ENCODE measurements at places on chromosomes 11 and 22.

DNA sequence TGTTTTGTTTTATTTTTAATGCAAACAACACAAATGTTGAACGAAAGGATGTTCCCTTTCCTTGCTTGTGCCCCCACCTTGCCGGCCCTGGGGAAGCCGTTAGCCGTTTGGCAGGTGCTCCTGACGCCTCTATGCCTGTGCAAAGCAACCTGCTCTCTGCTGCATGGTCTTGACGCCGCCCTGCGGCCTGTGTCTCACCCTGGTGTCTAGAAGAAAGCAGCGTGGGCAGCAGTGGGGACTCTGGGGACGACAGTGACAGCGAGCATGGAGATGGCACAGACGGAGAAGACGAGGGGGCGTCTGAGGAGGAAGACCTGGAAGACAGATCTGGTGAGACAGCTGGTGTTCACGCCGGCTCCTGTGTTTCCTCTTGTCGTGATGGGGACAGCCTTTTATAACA, 5.5 kb downstream of the PHRF1 start:
- DNase-seq, result no peak

GRCh38 chr22:42263944-42264343, 6.5 kb downstream of the TCF20 start:
- DNase-seq, result no peak

DNA sequence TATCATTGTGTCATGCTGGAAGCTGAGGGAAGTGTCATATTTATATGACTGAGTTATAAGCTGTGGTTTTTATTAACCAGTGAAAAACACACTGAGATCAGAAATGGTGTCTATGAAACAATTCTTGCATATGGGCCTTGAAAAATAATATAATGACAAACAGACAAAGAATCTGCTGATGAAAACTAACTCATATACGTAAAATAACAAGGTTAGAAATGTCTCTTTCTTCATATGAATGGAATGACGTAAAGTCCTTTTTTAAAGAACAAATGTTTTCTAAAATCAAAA, 48.8 kb upstream of the PHF21B start:
- no peak for DNase-seq

DNA sequence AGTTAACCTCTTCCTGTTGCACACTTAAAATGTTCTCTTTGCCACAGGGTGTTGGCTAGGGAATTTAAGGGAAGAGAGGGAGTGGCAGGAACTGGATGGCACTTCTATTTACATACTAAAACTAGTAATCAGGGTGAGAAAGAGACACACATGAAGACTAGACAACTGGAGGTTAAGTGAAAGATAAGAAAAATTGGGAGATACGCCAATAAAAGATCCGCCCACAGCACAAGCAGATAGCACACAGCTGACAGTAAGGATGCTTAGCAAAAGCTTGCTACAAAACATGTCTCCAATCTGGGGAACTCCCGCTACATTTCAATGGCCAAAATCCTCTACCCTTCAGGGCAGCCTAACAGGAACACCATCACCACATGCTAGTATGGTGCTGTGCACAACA, 12.8 kb downstream of the CPSF7 start:
- no peak for DNase-seq

DNA sequence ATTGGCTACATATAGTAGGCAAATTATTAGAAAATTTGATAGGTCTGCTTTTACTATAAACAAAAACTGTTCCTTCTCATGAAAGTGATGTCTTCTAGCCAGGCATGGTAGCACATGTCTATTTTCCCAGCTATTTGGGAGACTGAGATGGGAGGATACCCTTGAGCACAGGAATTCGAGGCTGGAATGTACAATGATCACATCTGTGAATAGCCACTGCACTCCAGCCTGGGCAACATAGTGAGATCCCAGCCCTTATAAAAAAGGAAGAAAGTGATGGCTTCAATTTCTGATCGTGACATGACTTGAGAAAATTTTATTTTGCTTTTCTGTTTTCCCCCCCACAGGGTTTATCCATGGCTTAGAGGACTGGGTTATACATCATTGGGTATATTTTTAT, 19.5 kb upstream of the B3GNT6 start:
- DNase-seq, result no peak

GRCh38 chr11:69211540-69211919, 55.8 kb downstream of the SMIM38 start:
- no peak for DNase-seq

- DNase-seq, result no peak
Measured at GRCh38 chr11:121352251-121352891, 59.8 kb downstream of the SC5D start.

- DNase-seq, result no peak
Measured at GRCh38 chr11:21931436-21932101, 261.3 kb upstream of the ANO5 start.

DNA sequence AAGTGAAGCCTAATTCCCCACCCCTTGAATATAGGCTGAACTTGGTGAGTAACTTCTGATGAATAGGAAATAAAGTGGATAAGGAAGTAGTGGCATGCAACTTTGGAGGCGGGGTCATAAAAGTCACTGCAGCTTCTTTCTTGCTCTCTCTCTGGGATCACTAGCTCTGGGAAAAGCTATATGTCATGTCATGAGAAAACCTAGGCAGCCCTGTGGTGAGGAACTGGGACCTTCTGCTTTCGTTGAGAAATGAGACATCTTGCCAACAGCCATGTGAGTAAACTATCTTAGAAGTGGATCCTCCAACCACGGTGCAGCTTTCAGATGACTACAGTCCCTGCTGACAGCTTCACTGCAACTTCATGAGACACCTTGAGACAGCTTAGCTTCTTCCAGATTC, 15.7 kb downstream of the ZNF214 start:
- peak; percentile 36 for DNase-seq

DNA sequence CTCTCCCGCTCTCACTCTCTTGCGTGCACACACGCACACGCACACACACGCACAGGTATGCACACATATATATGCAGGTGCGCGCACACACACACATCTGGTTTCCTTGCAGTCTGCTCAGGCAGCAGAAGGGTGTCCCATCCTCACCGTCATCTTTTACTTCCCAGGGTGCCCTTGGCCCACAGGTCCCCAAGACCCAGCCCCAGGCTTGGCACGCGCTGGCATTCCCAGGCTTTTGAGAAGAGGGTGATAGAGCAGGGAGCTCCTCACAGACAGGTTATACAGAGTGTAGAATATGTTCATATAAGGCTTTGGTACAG, 52.0 kb upstream of the SPATA19 start:
- no peak for DNase-seq

GRCh38 chr11:72045849-72046248, 34.5 kb downstream of the NUMA1 start:
- peak; percentile 56 for DNase-seq

DNA sequence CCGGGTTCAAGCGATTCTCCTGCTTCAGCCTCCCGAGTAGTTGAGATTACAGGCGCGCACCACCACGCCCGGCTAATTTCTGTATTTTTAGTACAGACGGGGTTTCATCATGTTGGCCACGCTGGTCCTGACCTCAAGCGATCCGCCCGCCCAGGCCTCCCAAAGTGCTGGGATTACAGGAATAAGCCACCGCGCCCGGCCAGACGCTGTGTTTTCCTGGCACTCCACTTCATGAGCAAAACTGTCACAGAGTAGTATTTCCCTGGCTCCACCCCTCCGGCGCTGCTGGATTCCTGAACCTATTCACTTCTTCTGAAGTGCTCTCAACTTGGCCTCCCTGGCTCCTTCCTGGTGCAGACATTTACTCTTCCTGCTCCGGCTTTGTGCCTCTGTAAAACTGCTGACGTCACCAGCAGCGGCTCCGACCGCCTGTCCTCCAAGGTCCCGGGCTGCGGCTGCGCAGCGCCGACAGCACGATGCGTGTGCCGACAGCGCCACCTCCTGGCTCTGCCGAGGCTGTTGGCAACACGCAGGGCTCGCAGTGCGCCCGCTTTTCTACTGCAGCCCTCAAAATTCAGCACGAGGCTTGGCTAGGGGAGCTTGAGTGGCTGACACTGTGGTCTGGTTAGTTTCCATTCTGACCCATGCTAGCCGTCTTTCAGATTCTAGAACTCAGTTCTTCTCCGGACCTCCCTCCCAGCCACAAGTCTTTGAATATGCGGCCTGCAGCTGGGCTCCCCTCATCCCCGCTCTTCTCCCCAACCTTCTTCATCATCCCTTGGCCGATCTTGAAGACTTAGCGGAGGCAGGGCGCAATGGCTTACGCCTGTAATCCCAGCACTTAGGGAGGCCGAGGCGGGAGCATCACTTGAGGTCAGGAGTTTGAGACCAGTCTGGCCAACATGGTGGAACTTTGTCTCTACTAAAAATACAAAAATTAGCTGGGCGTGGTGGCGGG, 36.6 kb downstream of the APOL3 start:
- DNase-seq, result peak; percentile 98

- DNase-seq, result no peak
Measured at GRCh38 chr11:38046571-38047135, 1448.6 kb upstream of the RAG2 start.

DNA sequence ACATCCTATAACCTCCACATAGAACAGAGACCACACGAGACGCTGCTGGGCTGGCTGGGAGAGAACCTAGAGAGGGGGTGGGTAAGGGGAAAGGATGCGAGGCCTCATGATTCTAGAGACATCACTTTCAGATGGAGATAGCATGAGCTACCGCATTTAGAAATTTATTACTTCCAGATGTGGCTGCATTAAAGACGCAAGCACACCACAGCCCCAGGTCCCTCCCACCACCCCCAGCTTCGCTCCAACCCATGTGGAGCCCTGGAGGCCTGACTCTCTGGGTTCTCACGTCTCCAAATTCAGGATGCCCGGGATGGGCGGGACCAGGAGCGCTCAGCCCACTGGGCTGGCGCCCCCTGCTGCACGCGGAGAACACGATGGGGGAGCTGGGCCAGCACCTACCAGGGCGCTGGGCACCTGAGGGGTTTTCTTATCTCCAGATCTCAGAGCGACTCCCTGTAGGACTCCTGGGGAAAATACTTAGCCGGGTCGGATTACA, 13.6 kb downstream of the MRPL21 start:
- peak; percentile 80 for DNase-seq

DNA sequence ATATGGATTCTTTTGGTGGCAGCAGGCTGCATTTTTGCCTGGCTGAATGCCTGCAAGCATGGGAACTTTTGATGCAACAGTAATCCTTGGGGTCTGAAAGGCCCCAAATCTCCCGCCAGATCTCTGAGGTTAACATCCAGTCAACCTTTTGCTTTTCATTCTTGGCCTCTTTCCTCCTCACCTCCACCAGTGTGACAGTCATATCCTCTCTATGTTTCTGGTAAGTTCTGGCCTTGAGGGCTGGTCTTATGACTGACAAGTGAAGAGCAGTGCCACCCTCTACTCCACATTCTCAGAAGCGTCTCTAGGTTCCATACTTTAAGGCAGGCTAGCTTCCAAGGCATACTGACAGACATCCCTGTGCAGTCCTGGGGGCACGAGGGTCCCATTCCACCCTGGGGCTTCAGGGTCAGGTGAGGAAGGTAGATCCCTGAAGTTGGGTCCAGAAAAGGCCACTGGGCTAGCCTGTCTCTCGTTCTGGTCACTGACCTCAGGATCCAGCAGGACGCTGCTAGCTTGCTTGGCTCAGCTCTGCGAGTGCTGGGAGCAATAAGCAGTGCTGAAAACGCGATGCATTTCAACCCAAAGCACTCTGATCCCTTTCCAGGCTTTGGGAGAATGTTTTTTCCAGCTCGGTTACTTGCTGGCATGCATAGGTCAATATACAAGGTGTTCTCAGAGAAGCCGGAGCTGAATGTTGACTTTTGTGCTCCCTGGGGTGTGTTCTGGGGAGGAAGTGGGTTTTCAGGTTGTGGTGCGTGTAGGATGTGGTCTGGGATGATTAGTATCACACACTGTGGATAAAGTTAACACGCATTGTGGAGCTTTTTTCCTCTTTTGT, 75.2 kb downstream of the PTPRJ start:
- no peak for DNase-seq

GRCh38 chr11:5204787-5205186, 4.3 kb upstream of the OR51V1 start:
- peak; percentile 63 for DNase-seq

- DNase-seq, result no peak
Measured at GRCh38 chr11:6559369-6559768, 44.0 kb downstream of the RRP8 start.

GRCh38 chr22:19827341-19828034, 27.2 kb downstream of the GNB1L start:
- no peak for DNase-seq

DNA sequence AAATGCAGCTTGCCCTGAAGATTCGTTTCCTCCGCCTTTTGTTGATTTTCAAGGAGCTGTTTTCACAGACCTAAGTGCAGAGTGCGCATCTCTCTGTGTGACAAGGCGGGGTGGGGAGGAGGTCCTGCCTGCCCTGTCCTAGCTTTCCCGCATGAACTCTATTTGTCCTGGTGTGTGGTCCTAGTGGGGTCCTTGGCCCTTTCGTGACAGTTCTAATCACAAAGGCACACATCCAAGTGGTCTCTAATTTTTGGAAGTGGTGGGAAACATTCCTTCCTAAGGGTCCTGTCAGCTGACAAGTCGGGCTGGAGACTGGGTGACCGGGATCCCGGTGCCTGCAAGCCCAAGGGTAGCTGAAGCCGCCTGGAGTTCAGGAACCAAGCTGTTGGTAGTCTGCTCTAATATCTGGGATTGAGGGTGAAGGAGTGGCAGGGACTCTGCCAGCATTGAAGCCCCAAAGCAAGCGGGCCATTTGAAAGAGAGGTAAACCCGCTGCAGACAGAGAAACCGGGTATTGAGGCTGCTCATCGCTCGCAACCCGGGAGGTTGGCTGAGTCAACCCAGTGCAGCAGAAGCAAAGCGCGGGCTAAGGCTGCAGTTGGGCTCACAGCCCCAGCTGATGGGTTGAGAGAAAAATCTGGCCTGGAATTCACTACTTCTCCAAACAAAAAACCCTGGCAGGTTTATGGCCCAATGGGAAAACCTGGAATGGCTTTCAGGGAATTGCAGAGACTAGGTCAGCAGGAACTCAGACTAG, 28.1 kb upstream of the FBXO3 start:
- peak; percentile 83 for DNase-seq

DNA sequence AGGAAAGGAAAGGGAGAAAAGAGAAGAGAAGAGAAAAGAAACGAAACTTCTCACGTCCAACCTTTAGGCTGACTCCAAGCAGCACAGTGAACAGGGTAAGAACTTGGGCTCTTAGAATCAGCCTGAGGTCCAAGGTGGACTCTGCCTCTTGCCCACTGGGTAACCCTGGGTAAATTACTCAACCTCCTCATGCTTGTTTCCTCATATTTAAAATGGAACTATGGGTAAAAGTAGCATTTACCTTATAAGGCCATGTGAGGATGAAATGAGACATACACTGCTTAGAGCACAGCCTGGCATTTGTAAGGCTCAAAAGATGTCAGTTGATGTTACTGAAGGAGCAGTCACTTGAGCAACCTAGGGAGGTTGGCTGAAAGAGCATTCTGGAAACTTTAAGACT, 107.9 kb downstream of the C11orf58 start:
- DNase-seq, result no peak
